RPMI8226 (cell line): ENCODE measurements at places on chromosomes 7 and 10.
A peak's percentile ranks its signal among the peaks of the same experiment; 100 is the strongest.

- DNase-seq, result no peak
These were observed 238.2 kb upstream of the CELF2 start for GRCh38 chr10:10779511-10779910.

DNA sequence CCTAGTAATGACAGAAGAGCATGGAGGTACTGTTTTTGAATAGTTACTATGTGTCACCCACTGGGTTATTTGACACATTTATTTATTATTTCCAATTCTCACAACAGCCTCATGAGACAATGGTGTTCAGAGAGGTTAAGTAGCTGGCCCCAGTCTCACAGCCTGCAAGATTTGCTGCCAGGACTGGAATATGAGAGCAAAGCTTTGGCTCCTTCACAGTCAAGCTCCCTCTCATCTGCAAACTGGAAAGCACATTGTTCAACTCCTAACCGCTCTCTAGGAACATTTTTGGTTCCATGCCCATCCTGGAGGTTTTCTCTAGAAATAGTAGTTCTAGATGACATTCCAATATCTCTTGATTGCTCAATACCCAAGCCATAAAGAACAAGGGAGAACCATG, 75.5 kb upstream of the CXCL12 start:
- DNase-seq, result no peak

DNA sequence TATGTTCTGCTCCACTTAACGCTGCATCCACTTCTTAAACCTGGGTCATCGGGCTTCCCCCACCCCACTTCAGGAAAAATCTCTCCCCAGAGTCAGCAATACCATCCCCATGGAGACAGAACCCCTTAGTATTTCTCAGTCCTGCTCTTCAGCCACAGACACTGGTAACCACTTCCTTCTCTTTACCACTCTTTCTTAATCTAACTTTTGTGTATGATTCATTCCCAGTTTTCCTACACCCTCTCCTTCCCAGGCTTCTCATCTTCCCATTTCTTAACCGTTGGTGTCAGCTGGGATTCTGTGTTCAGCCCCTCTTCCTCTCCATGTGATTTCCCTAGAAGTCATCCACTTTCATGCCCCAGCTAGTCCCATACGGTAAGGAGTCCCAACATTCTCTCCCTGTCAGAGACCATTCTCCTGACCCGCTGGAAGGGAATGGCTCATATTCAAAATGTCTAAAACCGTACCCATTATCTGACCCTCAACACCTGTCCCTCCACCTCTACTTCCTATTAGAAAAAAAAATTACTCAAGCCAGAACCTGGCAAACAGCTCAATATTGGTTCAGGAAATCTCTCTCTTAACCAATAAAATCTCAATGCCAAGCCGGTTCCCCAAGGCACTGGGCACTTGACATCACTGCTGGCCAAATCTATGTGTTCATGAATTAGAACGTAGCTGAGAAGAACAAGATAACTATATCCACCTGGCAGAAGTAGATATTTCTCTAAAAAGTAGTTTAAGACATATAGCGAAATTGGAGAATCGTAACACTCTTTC, 89.4 kb downstream of the DGKI start:
- DNase-seq, result no peak

- no peak for DNase-seq
These were observed 75.9 kb upstream of the ARID5B start for GRCh38 chr10:61825628-61826027.

DNA sequence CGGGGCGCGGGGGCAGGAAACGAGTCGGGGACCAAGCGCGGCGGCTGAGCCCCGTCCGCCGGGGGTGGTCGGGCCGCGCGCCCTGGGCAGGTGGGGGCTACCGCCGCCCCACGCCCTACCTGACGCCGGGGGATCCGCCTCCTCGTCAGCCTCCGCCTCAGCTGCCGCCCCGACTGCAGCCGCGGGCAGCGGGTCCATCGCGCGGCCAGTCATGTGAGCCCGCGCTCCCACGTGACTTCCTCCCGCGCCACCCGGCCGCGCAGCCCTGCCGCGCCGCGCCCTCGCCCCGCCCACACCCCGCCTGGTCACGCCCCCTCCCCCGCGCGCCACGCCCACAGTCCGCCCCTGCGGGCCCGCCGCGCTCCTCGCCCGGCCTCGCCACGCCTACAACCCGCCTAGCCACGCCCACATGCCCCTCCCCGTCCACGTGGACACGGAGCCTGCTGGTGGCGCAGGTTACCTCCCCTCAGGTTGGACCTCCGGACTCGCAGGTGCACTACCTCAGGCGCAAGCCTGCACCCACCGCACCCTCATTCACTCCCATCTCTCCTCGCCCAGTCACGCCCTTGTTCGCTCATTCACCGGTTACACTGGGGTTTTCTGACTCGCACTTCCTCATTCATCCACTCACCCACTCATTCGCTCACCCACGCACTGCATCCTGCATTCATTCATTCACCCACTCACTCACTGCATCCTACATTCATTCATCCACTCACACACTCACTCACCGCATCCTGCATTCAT, at the start of gene SNX8:
Gene SNX8 (minus strand): TSS at position 233 of the 747 bp plus-strand sequence. CDS start 20 bp downstream, at position 213.
- peak; percentile 96 for DNase-seq

DNA sequence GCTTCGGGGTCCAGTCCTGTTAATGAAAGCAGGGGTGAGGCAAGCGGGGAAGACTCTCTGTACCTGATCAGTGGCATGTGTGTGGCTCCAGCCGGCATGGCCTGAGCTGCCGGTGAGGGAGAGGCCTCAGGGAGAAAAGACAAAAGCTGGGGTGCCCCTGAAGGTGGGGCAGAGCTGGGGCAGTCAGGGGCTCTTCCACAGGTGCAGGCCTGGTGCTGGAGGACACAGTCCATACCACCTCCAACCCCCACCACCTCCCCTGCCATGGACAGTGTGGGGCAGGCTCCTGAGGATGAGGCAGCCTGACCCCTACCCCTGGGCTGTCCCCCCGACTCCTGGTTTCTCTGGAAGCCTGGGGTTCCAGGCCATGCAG, 129.5 kb downstream of the LHPP start:
- DNase-seq, result no peak

DNA sequence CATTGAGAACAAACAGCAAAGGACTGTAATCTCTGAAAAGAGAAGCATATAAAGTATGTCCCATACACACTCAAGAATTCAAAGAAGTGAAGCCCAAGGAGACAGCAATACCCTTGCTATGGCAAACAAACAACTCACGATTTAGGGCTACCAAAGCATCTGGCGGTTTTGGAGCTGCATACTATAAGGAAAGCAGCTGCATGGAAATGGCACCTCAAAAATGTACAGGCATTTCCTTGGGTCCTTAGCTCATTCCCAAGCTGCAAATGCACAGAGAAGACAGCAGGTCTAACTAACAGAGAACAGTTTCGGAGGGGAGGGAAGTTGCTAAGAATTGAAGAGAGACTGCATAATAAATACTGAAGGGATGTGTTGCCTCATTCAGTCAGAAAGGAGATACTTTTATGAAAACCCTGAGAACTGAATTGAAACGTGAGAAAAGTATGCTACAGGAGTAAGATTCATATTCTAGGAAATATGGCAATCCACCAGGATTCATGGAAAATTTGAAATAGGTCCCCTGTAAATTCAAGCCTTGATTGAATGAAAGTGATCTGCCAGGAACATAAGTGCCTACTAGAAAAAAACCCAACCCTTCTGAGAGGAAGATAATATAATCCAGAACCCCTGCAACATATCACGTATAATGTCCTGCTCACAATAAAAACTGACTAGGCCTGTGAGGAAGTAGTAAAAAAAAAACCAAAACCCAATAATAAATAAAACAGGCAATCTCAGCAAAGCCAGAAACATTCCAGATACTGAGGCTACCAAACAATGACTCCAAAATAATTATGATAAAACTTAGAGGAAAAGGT, 36.4 kb downstream of the CUBN start:
- DNase-seq, result no peak

- no peak for DNase-seq
These were observed 95.3 kb upstream of the GNAI1 start for GRCh38 chr7:80039251-80039884.

GRCh38 chr7:137873524-137873923, 26.8 kb upstream of the DGKI start:
- DNase-seq, result no peak

- no peak for DNase-seq
These were observed 21.4 kb downstream of the ADRB1 start for GRCh38 chr10:114065049-114065435.

DNA sequence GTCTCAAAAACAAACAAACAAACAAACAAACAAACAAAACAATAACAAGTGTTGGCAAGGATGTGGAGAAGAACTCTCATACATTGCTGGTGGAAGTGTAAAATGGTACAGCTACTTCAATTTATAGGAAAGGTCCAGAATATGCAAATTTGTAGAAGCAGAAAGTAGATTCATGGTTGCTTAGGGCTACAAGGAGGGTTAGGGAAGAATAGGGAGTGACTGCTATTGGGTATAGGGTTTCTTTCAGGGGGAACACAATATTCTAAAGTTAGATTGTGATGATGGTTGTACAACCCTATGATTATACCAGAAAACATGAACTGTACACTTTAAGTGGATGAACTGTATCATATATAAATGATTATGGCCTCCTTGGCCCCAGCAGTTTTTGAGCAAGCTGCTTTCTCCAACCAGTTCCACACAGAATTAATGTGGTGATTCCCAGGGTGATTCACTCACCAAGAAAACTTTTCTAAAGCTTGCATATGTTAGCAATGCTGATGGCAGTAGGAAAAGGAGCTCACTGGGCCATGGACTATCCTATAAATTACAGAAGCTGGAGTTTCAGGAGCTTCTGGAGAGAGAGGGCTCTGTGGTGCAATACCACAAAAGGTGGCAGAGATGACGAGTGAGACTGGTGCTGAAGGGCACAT, 52.8 kb upstream of the KCNIP2 start:
- no peak for DNase-seq

GRCh38 chr10:69501657-69502056, 50.4 kb downstream of the TSPAN15 start:
- DNase-seq, result no peak

DNA sequence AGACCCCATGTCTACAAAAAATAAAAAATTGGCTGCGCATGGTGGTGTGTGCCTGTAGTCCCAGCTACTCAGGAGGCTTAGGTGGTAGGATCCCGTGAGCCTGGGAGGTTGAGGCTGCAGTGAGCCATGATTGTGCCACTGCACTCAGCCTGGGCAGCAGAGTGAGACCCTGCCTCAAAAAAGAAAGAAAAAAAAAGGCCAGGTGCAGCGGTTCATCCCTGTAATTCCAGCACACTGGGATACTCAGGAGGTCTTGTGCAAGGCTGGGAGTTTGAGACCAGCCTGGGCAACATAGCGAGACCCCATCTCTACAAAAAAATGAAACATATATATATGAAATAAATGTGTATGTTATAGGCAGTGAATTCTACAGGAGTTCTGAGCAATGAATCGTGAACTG, 44.5 kb upstream of the UBE2H start:
- no peak for DNase-seq

- no peak for DNase-seq
These were observed 2.0 kb downstream of the GGCT start for GRCh38 chr7:30502470-30503251.

DNA sequence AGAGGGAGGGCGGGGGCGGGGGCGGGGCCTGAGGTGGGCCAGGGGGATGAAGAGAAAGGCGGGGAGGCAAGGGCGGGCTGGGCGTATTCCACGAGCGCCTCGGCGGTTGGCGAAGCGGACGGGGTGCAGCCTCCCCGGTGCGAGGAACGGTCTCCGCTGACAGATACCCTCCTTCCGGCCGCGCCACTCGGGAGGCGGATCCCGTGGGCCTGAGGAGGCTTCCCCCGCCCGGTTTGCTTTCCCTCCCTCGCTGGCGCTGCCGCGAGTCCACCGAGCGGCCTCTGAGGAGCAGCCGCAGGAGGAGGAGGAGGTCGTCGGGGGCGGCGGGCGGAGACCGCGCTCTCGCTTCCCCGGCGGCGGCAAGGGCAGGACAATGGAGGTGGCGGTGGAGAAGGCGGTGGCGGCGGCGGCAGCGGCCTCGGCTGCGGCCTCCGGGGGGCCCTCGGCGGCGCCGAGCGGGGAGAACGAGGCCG, at the start of gene TRIM24:
Gene TRIM24 (plus strand): TSS at position 84 of the 473 bp plus-strand sequence. CDS start 290 bp downstream, at position 374.
- DNase-seq, result no peak

- DNase-seq, result no peak
These were observed 78.0 kb downstream of the INPP5A start for GRCh38 chr10:132615341-132616169.

DNA sequence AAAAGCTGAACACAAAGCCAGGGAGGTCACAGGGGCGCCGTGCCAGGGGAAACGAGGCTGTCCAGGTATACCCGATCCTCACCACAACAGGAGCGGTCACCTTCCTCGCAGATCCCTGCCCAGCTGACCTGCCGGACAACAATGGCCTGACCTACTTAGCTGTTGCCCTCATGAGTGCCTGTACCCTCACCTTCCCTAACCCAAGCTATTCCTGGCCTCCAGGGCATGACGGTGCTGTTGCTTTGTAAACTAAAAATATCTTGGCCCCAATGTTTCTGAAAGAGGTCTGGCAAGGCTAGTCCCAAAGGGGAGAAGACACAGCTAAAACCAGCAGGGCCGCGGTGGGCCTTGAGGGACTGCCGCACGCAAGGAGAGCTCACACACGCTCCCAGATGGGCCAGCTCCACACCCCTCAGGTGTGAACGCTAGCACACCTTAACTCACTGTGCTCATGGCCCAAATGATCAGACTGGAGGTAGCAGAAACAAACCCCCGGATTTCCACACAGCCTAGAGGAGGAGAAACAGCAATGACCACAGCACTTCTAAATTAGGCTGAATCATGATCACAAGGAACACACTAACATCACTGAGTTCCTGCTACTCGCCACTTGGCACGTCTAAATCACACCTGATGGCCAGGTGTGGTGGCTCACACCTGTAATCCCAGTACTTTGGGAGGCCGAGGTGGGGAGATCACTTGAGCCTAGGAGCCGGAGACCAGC, 66.3 kb upstream of the CYTH3 start:
- no peak for DNase-seq

- peak; percentile 85 for DNase-seq
These were observed 5.1 kb downstream of the COMTD1 start for GRCh38 chr10:75230600-75231038.

GRCh38 chr7:3067193-3067592, 23.5 kb upstream of the CARD11 start:
- no peak for DNase-seq

DNA sequence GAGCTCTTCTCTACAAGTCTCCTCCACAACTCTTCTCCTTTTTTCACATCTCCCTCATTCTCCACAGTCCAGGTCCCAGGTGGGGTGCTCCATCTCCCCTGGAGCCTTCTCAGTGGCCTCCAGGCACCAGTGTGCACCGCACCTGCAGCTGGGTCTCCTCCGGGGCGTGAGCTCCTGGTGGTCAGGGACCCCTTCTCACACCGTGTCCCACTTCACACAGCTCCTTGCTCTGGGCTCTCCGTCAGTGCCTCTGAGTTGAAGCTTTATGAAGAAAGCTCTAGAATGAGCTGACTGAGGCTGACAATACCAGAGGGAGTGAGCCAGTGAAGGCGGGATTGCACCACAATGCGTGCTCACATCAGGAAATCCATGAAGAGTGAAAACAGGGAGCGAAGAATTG, 290.2 kb downstream of the DNAJB6 start:
- no peak for DNase-seq

GRCh38 chr7:45073031-45073785, 15.6 kb downstream of the NACAD start:
- no peak for DNase-seq
